Esophagus mucosa (tissue), 1 donor: ENCODE measurements at places on chromosomes 13 and 19. TPM values are rescaled to one million over a fixed set of nuclear protein-coding genes. Genes with fewer than 3 reads are reported as not detected.

ZNF223 gene
- 2.2 TPM for total RNA-seq

PRR19 gene
- total RNA-seq = 0.84 TPM

TSKS gene
- total RNA-seq = 0.12 TPM

CABP5 gene
- not detected for total RNA-seq

OR7C1 gene
- not detected for total RNA-seq

SLC6A16 gene
- total RNA-seq = 0.48 TPM

TBXA2R gene
- total RNA-seq = 0.64 TPM

SGTA gene
- total RNA-seq = 32.4 TPM

IGSF23 gene
- total RNA-seq = not detected
